ENCODE measurements at places on chromosomes 3 and 15. TPM values are rescaled to one million over a fixed set of nuclear protein-coding genes. Genes with fewer than 3 reads are reported as not detected.
A peak's percentile ranks its signal among the peaks of the same experiment; 100 is the strongest.

- no peak overlapping the region for H3K27ac ChIP-seq
- no peak overlapping the region for H3K4me3 ChIP-seq
- no peaks in the 10 kb centered on the region for H3K27me3 ChIP-seq
- H3K36me3 ChIP-seq = no peaks in the 10 kb centered on the region
These were observed 446.9 kb upstream of the DPPA4 start for GRCh38 chr3:109784285-109784684.

DNA sequence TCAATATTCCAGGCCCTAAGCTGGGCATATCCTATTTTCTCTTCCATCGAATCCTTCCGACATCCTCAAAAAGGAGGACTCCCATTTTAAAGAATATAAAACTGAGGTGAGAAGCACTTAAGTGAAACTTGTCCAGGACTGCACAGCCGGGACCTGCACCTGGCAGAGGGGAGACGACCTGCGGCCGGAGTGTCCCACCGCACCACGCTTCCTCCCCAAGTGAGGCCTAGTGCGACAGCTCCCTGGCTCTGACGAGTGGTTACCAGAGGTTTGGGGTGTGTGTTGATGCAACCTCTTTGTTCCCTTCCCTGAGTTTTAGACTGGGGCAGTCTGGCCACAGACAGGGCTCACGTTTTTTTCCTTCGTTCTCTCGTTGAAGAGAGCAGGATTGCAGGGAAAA lies 24.9 kb upstream of the ATP2B2 start:
- H3K27ac ChIP-seq = no peak overlapping the region
- no peaks in the 10 kb centered on the region for H3K36me3 ChIP-seq
- H3K27me3 ChIP-seq = peaks cover 94% of the 10 kb centered on the region
- H3K4me3 ChIP-seq = no peak overlapping the region

DNA sequence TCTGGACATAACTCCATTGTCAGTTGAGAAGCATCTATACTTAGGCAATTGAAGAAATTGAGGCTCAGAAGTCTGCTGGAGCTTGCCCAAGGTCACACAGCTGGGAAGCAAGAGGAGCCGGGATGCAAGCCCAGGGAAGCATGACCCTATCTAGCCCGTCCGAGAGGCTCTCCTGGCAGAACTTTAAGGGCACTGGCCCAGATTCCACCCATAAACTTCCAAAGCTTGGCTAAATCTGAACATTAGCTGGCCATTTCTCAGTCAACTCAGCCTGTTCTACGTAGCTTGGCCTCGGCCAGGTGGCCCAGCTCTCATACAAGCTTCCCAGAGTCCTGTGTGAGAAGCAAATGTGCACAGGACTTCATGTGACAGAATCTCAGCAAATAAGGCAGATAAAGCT lies 75.8 kb downstream of the LRIG1 start:
- H3K36me3 ChIP-seq = no peaks in the 10 kb centered on the region
- no peaks in the 10 kb centered on the region for H3K4me1 ChIP-seq
- no peak for DNase-seq
- no peak overlapping the region for H3K27ac ChIP-seq
- peaks cover 4% of the 10 kb centered on the region for H3K27me3 ChIP-seq

DNA sequence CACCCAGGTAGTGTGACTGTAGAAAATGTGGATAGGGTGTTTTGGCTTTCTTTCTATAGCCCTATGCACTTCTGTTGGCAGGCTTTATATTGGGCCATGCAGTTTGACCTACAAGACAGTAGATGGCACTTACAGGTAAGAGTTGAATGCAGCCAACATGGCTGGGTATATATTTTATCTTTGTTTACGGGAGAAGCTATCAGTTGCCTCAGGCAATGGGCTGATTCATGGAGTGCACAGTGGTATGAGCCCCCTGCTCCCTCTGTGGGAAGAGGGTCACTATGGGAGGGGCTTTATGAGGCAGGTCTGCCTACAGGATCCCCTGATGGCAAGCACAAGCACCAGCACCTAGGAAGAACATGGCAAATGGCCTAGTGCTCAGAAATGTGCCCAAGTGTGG lies 301.2 kb upstream of the CDIN1 start:
- no peaks in the 10 kb centered on the region for H3K27me3 ChIP-seq
- peak; percentile 12 for DNase-seq
- no peaks in the 10 kb centered on the region for H3K36me3 ChIP-seq
- no peak overlapping the region for H3K4me3 ChIP-seq
- no peak overlapping the region for H3K27ac ChIP-seq

DNA sequence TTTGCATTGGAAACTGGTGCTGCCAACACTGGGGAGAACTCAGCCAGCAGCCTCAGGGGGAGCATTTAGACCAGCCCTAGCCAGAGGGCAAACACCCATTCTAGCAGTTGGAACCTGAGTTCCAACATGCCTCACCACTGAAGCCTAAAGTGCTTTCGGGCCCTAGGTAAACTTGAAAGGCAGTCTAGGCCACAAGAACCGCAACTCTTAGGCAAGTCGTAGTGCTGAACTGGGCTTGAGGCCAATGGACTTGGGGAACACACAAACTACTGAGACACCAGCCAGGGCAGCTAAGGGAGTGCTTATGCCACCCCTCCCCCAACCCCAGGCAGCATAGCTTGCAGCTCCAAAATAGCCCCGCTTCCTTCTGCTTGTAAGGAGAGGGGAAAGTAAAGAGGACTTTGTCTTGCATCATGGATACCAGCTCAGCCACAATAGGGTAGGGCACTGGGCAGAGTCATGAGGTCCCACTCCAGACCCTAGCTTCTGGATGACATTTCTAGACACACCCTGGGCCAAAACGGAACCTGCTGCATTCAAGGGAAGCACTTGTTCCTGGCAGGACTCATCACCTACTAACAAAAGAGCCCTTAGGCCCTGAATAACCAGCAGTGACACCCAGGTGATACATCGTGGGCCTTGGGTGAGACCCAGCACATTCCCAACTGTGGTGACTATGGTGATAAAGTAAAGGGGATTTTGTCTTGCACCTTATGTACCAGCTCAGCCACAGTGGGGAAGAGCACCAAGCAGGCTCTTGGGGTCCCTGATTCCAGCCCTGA lies 37.3 kb upstream of the TEX9 start:
- no peaks in the 10 kb centered on the region for H3K4me1 ChIP-seq
- no peaks in the 10 kb centered on the region for H3K27me3 ChIP-seq
- no peak overlapping the region for H3K27ac ChIP-seq
- DNase-seq = peak; percentile 47

DNA sequence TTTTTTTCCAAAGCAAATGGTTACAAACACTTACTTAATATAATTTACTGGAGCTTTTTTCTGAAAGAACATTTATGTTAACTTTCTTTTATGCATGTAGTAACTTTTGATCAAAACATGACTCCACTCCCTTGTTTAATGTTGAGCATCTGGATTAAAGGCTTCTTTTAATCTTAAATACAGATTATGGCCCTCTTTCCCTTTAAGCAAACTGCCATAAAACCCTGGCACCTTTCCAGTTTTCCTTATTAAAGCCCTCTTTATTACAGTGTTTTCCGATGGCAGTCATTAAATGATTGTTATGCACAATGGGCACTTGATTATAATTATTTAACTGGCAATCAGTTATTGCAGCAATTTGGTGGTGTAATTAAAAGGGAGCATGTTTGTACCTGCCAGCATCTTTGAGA lies 167.0 kb downstream of the VGLL4 start:
- no peaks in the 10 kb centered on the region for H3K27me3 ChIP-seq
- no peak for DNase-seq
- no peak overlapping the region for H3K27ac ChIP-seq
- H3K36me3 ChIP-seq = no peaks in the 10 kb centered on the region
- H3K4me1 ChIP-seq = peaks cover 17% of the 10 kb centered on the region

The MRPS11 gene
- total RNA-seq = 57.2 TPM

GRCh38 chr3:103085465-103085864 lies 650.6 kb downstream of the ZPLD1 start:
- no peaks in the 10 kb centered on the region for H3K36me3 ChIP-seq
- no peak overlapping the region for H3K4me3 ChIP-seq
- DNase-seq = no peak
- no peaks in the 10 kb centered on the region for H3K4me1 ChIP-seq

The CHRNA3 gene
- total RNA-seq = not detected

The MTMR10 gene
- 4.4 TPM for total RNA-seq

- H3K36me3 ChIP-seq = 0 out of 2 replicates have a peak, but pooled peaks cover 2% of the 10 kb centered on the region
- DNase-seq = no peak
- H3K4me3 ChIP-seq = no peak overlapping the region
- H3K27ac ChIP-seq = no peak overlapping the region
- H3K27me3 ChIP-seq = no peaks in the 10 kb centered on the region
These were observed 11.3 kb downstream of the SELENOS start for GRCh38 chr15:101266034-101266433.

DNA sequence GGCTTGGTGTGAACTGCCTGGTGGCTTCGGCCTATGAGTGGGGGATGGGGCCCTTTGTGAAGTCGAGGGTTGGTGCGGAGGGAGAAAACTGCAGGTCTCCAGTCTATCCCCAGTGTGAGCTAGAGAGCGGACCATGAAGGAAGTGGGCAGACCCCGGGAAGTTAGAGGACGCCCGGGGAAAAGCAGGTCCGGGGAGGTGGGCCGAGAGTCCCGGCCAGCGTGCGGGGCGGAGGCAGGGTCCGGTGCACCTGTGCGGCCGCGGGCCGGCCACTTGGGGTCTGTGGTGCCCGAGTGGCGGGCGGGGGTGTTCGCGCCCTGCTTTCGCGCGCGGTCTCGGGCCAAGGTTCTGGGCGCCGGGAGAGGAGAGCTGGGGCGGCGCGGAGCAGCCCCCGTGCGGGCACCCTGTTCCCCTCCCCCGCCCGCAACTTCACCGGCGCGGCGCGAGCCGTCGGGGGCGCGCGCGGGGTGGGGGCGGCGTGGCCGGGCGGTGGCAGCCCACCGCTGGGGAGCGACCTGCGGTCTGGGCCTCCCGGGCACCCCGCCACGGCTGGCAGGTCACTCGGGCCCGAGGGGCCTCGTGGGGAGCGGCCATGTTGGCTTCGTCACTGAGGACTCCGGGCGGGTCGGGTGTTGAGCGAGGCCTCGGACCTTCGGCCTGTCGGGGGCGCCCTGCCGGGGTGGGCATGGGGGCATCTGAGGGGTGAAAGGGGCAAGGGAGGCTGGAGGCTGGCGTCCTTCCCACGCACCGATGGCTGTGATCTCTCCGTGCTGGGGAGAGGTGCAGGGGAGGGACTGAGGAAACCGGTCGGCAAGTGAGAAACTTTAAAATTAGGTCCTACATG lies 4.8 kb downstream of the UBE2E1 start:
- peaks cover 51% of the 10 kb centered on the region for H3K36me3 ChIP-seq
- peak overlapping the region; percentile 97 for H3K4me3 ChIP-seq
- H3K4me1 ChIP-seq = peaks cover 49% of the 10 kb centered on the region
- DNase-seq = no peak

The CCR3 gene
- 3.1 TPM for total RNA-seq

DNA sequence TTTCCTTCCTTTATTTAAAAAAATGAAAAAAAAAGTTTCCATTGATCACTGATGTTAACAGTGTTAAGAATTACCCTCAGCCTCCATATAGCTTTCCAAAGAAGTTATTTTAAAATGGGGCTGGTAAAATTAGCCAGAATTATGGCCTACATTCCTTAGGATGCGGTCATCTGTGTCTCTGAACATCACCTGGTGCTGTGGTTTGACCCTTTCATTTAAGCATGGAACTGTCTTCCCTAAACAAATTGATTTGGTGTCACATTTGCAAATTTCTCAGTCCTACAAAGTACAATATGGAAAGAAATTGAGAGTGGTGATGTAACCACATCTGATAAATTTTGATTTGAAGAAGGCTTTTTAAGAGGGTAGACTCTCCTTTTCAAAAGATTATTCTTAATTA lies 40.3 kb upstream of the ZPLD1 start:
- H3K4me1 ChIP-seq = peaks cover 17% of the 10 kb centered on the region
- H3K27ac ChIP-seq = no peak overlapping the region
- no peaks in the 10 kb centered on the region for H3K27me3 ChIP-seq

- DNase-seq = no peak
- H3K4me3 ChIP-seq = no peak overlapping the region
- peaks cover 9% of the 10 kb centered on the region for H3K4me1 ChIP-seq
- H3K27ac ChIP-seq = no peak overlapping the region
- no peaks in the 10 kb centered on the region for H3K27me3 ChIP-seq
These were observed 26.2 kb downstream of the EFCAB12 start for GRCh38 chr3:129402210-129402609.

GRCh38 chr3:6510713-6511112 lies 350.2 kb upstream of the GRM7 start:
- H3K27ac ChIP-seq = no peak overlapping the region
- H3K27me3 ChIP-seq = no peaks in the 10 kb centered on the region
- DNase-seq = no peak
- no peaks in the 10 kb centered on the region for H3K4me1 ChIP-seq
- H3K4me3 ChIP-seq = no peak overlapping the region

- H3K27me3 ChIP-seq = no peaks in the 10 kb centered on the region
- no peak overlapping the region for H3K4me3 ChIP-seq
- DNase-seq = no peak
- peaks cover 6% of the 10 kb centered on the region for H3K4me1 ChIP-seq
- no peaks in the 10 kb centered on the region for H3K36me3 ChIP-seq
These were observed 57.3 kb upstream of the RNF7 start for GRCh38 chr3:141680620-141681389.

- H3K4me3 ChIP-seq = no peak overlapping the region
- no peaks in the 10 kb centered on the region for H3K4me1 ChIP-seq
- DNase-seq = no peak
- no peaks in the 10 kb centered on the region for H3K36me3 ChIP-seq
- no peak overlapping the region for H3K27ac ChIP-seq
These were observed 50.2 kb upstream of the SLCO3A1 start for GRCh38 chr15:91803260-91803659.

The IL20RB gene
- 3.8 TPM for total RNA-seq

The ITIH1 gene
- total RNA-seq = not detected

DNA sequence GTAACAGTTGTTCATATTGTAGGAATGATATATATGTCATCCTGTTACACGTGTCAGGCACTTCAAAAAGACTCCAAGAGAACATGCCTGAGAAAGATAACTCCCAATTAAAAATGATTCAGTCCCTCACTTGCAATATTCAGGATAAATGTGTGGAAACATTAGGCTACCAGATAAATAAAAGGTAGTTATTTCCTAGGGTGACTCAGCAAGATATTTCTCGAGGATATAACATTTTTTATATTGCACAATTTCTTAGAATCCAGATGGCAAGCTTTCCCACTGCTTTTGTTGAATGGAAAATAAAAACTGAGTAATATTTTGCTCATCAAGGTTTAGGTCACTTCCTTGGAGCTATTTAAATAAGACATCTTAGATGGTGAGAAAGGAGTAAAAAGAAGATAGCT lies 181.4 kb downstream of the GAP43 start:
- no peak for DNase-seq
- no peaks in the 10 kb centered on the region for H3K27me3 ChIP-seq
- H3K36me3 ChIP-seq = no peaks in the 10 kb centered on the region
- H3K4me1 ChIP-seq = peaks cover 45% of the 10 kb centered on the region
- H3K27ac ChIP-seq = peak overlapping the region; percentile 84

DNA sequence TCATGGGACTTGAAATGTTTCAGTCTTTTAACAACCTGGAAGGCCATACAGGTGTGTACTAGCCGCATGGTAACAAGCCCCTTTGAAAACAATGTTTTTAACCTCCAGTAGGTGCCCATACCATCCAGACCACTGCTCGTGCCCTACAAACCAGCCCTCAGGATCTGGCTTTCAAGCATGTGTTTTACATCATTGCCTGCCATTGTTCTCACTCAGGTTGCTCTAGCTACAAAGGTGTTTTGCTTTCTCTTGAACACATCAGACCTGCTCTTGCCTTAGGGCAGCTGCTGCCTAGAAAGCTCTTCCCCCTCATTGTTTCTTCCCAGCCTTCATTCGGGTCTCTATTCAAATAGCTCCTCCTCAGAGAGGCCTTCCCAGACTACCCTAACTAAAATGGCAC lies 32.3 kb upstream of the MAP3K13 start:
- peak; percentile 61 for DNase-seq
- H3K4me1 ChIP-seq = peaks cover 33% of the 10 kb centered on the region
- H3K27ac ChIP-seq = no peak overlapping the region

- no peaks in the 10 kb centered on the region for H3K27me3 ChIP-seq
- H3K27ac ChIP-seq = no peak overlapping the region
- H3K4me3 ChIP-seq = no peak overlapping the region
- no peaks in the 10 kb centered on the region for H3K4me1 ChIP-seq
These were observed 235.3 kb downstream of the C3orf38 start for GRCh38 chr3:88385090-88385489.
